ENCODE measurements at places on chromosomes 5 and 9.

- DNase-seq, result no peak
These were observed 4.3 kb upstream of the TIFAB start for GRCh38 chr5:135456238-135457099.

DNA sequence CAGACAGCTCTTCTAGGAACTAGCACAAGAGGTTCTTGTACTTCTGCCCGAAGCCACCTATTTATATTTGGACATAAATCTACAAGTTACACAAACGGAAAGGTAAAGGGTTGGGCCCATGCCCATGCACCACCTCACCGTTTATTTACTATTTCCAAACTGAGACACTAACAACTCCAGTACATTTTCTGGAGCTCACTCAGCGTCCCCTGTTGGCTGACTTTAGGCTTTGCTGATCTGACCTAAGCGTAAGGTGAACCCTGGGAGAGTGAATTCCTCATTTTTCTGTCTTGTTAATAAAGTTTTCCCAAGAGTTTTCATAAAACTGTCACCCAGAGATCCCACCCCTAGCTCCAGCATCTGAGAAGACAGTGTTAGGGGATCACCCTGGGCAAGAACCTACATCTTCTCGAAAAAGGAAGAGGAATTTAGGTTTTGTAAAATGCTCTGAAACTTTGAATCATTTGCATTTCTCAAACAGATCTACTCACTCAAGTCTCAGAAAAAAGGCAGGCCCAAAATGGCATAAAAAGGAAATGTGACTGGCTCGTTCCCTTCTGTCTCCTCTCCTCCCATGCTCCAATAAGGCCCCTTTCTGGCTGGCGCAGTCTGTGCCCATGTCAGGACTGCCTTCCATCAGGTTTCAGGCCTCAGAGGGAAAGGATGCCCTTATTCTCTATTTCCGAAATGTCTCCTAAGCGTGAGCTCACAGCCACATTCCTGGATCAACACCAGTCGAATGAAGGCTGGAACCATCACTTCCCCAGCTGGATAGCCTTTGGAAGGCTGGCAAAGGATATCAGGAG lies 201.3 kb downstream of the FANCC start:
- DNase-seq, result no peak

DNA sequence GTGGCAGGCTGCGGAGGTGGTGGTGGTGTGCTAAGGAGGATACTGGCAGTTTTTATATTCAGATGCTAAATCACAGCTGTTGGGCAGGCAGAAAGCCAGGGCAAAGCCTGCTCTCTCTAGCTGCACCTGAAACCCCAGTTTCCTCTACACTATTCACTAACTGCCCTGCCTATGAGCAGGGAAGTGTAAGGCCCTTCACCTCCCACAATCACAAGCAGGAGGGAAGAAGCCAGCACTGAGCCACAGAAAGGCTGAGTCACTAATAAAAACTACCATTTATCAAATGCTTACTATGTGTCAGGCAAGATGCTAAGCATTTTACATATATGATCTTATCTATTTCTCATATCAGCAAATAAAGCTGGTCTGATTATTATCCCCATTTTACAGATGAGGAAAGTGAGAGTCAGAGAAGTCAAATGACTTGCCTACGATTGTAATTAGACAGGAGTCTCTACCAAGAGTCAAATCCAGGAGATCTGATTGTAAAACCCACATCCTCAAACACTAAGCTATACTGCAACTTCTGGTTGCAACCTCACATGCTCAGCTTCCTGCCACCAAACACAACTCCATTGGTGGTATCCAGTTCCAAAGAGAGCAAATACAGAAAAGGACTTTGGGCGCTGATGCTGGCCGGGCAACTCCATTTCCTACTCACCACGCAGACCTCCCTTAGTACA lies 17.7 kb upstream of the IL6ST start:
- no peak for DNase-seq

DNA sequence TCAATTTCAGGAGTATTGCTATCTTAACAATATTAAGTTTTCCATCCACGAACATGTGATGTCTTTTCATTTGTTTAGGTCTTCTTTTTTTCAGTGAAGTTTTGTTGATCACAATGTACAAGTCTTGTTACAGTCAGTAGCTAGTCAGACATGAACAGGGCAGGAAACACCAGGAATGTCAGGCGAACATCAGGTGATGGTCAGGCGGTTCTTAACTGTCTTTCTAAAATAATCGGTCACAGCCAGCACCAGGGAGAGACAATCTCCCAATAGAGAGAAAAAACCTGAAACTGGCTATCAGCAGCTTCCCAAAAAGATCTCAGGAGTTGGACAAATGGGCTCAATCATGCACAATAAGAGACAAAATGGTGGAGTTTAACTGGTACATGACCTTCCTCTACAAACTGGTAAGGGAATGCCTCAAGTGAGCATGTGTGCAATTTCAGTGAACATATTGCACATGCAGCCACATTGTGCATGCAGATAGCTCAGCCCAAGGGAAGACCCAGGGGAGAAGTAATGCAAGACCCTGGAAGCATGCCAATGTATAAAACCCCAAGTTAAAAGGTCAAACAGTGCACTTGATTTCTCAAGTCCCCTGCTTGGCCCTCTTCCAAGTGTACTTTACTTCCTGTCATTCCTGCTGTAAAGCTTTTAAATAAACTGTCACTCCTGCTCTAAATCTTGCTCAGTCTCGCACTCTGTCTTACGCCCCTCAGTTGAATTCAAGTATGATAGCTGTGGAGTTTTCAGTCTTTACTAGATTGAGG lies 176.1 kb upstream of the RASEF start:
- DNase-seq, result no peak

DNA sequence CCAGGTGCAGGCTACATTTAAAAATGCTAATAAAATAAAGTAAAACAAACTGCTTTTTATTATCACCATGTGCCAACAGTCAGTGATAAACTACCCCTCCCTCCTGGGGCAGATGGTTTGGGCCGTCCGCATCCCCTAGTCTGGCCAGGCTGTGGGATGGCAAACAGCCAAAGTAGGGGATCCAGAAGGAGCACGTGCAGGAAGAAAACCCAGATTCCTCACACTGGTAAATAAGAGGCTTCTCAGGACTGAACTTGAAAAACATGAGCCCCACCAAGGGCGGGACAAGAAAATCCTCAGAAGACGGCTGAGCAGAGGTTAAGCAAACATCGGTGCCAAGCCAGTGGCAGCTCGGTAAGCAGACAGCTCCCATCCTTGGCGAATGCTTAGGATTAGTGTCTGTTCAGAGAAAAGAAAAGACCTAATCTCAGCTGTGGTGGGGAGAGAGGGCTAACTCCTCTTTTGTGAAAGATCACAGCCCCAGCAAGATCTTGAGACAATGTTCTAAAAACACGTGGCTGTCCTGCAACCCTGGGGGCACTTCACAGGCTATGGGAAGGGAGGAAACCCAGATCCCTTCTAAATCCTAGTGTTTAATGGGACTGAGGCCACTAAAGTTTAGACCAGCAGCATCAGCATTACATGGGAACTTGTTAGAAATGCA lies 46.5 kb upstream of the GDNF start:
- DNase-seq, result no peak

GRCh38 chr9:95641586-95641985 lies 124.8 kb upstream of the PTCH1 start:
- no peak for DNase-seq
